ENCODE measurements at places on chromosomes 16 and 17. TPM values are rescaled to one million over a fixed set of nuclear protein-coding genes. Genes with fewer than 3 reads are reported as not detected.

GRCh38 chr17:15444805-15445204 lies 22.6 kb downstream of the CDRT4 start:
- peaks cover 19% of the 10 kb centered on the region for H3K4me1 ChIP-seq
- no peaks in the 10 kb centered on the region for H3K36me3 ChIP-seq
- no peaks in the 10 kb centered on the region for H3K27me3 ChIP-seq
- peak overlapping the region; percentile 27 for H3K27ac ChIP-seq
- no peak for DNase-seq

GRCh38 chr17:43468691-43469139 lies 15.1 kb upstream of the DHX8 start:
- no peaks in the 10 kb centered on the region for H3K27me3 ChIP-seq
- no peak overlapping the region for H3K27ac ChIP-seq
- H3K4me1 ChIP-seq = peaks cover 13% of the 10 kb centered on the region

GRCh38 chr16:1669698-1670097 lies 8.4 kb upstream of the JPT2 start:
- no peak overlapping the region for H3K27ac ChIP-seq
- H3K4me3 ChIP-seq = no peak overlapping the region
- H3K36me3 ChIP-seq = no peaks in the 10 kb centered on the region
- H3K4me1 ChIP-seq = no peaks in the 10 kb centered on the region
- DNase-seq = no peak

GRCh38 chr16:30557707-30557956 lies 542 bp downstream of the ZNF764 start:
- H3K27ac ChIP-seq = peak overlapping the region; percentile 99
- DNase-seq = no peak
- no peaks in the 10 kb centered on the region for H3K27me3 ChIP-seq
- no peaks in the 10 kb centered on the region for H3K36me3 ChIP-seq

DNA sequence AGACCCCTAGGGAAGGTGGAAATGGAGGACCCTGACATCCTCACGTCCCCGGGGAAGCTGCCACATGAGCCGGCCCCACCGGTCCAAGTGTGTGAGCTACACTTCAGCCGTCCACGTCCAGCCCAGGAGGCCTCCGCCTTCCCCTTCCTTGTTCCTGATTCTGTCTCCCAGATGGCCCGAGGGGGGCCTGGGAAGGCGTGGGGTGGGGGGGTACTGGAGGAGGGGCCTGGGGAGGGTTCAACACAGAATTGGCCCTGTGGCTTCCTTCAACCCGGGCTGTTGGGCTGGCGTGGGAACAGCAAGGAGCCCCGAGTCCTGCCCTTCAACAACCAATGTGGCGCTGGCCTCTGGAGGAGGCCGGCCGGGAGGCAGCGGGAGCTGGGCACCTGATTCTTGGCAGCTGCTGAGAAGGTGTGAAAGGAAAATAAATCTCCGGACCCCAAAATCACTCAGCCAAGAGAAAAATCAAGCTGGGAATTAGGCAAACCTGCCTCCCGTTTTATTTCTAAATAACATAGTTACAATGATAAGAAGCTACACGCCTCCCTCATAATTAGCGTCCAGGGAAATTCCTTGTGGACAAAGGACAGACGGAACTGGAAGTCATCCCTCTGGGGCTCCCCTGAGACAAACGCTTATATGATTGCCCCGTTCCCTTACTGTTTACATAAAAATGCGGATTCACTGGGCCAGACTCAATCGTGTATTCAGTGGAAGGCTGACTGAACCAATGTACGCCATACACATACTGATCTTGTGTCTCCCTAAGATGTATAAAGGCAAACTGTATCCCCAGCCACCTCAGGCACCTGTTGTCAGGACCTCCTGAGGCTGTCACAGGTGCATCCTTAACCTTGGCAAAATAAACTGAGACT lies 1.8 kb upstream of the APRT start:
- DNase-seq = no peak
- H3K27me3 ChIP-seq = no peaks in the 10 kb centered on the region
- H3K36me3 ChIP-seq = peaks cover 10% of the 10 kb centered on the region
- peak overlapping the region; percentile 70 for H3K4me3 ChIP-seq
- peaks cover 14% of the 10 kb centered on the region for H3K4me1 ChIP-seq

- no peak overlapping the region for H3K4me3 ChIP-seq
- no peaks in the 10 kb centered on the region for H3K4me1 ChIP-seq
- no peaks in the 10 kb centered on the region for H3K36me3 ChIP-seq
- H3K27me3 ChIP-seq = peaks cover 5% of the 10 kb centered on the region
- H3K27ac ChIP-seq = no peak overlapping the region
These were observed 6.4 kb downstream of the ATP1B2 start for GRCh38 chr17:7656958-7657609.

- peaks cover 4% of the 10 kb centered on the region for H3K36me3 ChIP-seq
- peaks cover 59% of the 10 kb centered on the region for H3K4me1 ChIP-seq
- peak; percentile 39 for DNase-seq
- no peaks in the 10 kb centered on the region for H3K27me3 ChIP-seq
- no peak overlapping the region for H3K4me3 ChIP-seq
These were observed 36.0 kb downstream of the PGS1 start for GRCh38 chr17:78414178-78415162.

DNA sequence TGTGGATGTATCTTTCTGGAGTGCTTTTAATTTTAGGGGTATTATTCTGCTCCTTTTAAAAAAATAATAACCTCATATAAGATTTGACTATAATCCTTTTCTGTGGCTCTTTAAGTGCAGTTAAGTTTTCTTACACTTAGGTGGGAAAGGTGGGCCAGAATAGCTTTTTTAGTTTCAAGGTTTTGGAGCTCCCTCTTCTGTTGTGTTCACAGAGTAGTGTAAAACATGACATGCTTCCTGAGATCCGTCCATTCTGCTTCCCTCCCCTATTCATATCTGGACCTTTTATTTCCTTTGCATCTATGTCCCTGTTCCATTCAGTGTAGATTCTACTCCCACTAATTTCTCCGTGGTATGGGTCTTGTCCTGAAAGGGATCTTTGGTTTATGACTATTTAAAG lies 12.8 kb downstream of the LRRC36 start:
- no peaks in the 10 kb centered on the region for H3K36me3 ChIP-seq
- H3K4me1 ChIP-seq = no peaks in the 10 kb centered on the region
- H3K27ac ChIP-seq = no peak overlapping the region
- no peaks in the 10 kb centered on the region for H3K27me3 ChIP-seq
- no peak for DNase-seq

DNA sequence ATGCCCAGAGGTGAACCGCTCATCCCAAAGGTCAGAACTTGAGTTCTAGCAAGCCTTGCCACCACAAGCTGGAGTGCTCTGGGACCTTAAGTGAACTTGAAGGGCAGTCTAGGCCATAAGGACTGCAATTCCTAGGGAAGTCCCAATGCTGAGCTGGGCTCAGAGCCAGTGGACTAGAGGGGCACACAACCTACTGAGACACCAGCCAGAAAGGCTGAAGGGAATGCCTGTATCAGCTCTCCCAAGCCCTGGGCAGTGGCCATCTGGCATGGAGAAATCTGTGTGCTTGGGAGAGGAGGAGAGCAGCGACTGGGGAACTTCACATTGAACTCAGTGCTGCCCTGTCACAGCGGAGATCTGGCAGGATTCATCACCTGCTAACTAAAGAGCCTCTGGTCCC lies 201.3 kb downstream of the CEP112 start:
- no peak overlapping the region for H3K4me3 ChIP-seq
- H3K27me3 ChIP-seq = no peaks in the 10 kb centered on the region
- H3K27ac ChIP-seq = no peak overlapping the region
- no peaks in the 10 kb centered on the region for H3K4me1 ChIP-seq

DNA sequence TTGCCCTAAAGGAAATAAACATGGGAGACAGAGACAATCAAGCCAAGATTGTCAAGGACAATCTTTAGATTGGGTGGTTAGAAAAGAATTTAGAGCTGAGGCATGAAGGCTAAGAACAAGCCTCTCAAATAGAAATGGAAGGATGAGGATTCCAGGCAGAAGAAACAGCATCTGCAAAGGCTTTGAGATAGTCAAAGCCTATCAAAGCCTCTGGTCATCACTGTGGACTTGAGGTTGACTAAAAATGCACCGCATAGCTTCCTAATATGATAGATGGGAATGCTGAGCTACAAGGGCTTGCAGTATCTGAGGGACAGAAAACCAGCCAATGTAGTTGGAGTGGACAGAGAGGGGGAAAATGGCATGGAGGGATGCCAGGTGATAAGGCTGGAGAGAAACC lies 109.8 kb upstream of the FAM20A start:
- H3K36me3 ChIP-seq = no peaks in the 10 kb centered on the region
- no peaks in the 10 kb centered on the region for H3K4me1 ChIP-seq
- no peaks in the 10 kb centered on the region for H3K27me3 ChIP-seq
- no peak overlapping the region for H3K27ac ChIP-seq

STAC2 gene
- total RNA-seq = not detected

SRCIN1 gene
- total RNA-seq = not detected

C1QTNF8 gene
- not detected for total RNA-seq

EFNB3 gene
- 0.31 TPM for total RNA-seq

SLC12A3 gene
- total RNA-seq = not detected

Data from gastrocnemius medialis (tissue), 4 donors.